ENCODE measurements at places on chromosomes 1 and 21.
A peak's percentile ranks its signal among the peaks of the same experiment; 100 is the strongest.

GRCh38 chr1:232282498-232282897 is 347.4 kb downstream of the SIPA1L2 start:
- no peak for DNase-seq

GRCh38 chr1:11311816-11312755 is 39.1 kb downstream of the UBIAD1 start:
- DNase-seq: no peak

GRCh38 chr1:64302971-64303370 is 99.5 kb downstream of the UBE2U start:
- DNase-seq: no peak

DNA sequence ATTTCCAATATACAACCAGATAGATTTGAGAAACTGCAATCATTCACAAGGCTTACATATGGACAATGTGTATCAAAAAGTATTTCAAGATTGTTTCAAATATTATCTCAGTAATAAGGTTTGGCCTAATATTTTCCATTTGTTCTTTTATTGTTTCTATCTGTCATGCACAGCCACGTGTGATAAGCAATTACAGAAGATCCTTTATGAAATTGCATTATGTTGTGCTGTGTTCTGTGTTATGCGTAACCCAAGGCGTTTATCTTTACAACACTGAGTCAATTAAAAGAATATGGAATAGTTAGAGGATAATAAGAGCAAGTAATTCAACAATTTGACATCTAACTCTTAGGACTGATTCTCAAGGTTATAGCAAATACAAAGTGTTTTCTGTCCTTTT is 1009.3 kb upstream of the PRMT6 start:
- no peak for DNase-seq

DNA sequence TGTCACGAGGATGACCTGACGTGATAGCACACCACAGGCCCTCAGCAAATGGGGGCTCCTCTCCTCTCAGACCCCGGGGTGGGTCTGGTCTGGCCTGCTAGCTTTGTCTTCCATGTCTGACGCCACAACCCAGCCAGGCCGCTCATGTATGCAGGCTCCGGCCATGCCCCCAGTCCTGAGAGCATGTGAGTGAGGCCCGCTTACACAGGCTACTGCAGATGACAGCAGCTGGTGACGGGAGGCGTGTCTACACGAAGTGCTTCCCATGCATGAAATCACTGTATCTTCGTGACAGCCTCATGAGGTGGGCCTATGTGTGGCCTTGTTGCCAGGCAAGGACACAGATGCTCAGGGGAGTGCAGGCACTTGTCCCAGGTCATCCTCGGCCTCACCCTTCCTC is 16.4 kb downstream of the WNT4 start:
- DNase-seq: peak; percentile 69

- no peak for DNase-seq
These were observed 636.4 kb downstream of the SMYD3 start for GRCh38 chr1:245870698-245871097.

- DNase-seq: no peak
These were observed 30.0 kb downstream of the HIVEP3 start for GRCh38 chr1:41888756-41889155.

DNA sequence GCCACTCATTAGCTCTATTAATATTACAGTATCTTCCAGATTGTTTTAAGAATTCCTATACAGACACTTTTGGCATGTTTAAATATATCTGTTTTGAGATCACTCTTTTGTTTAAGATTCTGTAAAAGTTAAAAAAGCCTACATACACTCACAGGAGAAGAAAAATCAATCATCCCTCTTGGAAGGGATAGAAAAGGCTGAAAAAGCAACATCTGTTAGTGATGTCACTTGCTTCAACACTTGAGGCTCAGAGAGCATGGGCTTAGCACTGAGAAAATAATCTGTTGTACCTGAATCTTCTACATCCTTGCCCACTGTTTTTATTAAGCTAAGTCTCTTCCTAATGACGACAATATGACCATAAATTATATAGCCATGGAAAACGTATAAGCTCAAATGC is 127.0 kb downstream of the ZP4 start:
- no peak for DNase-seq

DNA sequence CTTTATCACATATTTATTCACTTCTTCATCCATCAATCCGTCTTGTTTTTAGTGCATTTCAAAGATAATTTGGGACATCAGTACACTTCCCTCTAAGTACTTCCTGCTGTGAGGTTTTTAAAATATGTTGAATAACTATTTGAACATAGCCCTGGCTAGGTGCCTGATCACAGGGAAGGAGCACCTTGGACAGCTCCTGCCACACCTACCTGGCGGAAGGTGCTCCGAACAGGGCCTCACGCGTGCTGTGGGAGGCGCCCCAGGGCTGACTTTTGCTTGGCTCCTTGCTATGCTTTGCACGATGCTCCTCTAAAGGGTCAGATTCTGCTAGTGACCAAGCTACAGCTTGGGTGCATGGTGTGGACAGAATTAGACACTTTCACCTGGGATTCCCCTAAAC is 4.9 kb upstream of the ATXN7L2 start:
- no peak for DNase-seq

DNA sequence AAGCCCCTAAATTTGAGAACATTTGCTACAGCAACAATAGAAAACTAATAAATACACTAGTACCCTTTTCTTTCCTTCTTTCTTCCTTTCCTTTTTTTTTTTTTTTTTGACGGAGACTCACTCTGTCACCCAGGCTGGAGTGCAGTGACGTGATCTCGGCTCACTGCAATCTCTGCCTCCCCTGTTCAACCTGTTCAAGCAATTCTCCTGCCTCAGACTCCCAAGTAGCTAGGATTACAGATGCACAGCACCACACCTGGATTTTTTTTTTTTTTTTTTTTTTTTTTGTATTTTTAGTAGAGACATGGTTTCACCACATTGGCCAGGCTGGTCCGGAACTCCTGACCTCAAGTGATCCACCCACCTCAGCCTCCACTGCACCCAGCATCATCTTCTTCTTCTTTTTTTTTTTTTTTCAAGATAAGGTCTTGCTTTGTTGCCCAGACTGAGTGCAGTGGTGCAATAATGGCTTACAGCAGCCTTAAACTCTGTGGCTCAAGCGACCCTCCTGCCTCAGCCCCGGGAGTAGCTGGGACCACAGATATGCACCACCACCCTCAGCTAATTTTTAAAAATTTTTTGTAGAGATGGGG is 19.6 kb upstream of the CBR3 start:
- DNase-seq: no peak

GRCh38 chr1:62038594-62039284 is 155.9 kb upstream of the L1TD1 start:
- no peak for DNase-seq

GRCh38 chr1:65229754-65230339 is 79.5 kb upstream of the DNAJC6 start:
- DNase-seq: no peak

DNA sequence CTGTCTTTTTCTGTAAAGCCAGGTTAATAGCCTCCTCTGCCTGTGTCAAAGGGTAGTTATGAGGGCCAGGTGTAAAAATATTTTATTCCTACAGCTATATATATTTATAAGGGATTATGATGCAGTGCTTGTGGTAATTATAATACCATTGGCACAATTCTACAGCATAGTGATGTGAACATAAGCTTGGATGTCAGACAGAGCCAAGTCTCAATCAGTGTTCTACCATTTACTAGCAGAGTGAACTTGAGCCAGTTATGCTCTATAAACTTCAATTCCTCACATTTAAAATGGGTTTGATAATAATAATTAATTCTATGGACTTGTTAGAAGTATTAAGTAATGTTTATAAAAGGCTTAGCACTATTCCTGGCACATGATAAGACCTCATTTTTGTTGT is 151.5 kb upstream of the L1TD1 start:
- DNase-seq: no peak

GRCh38 chr1:44559330-44559729 is 115.0 kb downstream of the TMEM53 start:
- DNase-seq: peak; percentile 6

GRCh38 chr21:15031790-15032357 is 32.9 kb downstream of the NRIP1 start:
- no peak for DNase-seq

- peak; percentile 96 for DNase-seq
These were observed 19.7 kb upstream of the LMX1A start for GRCh38 chr1:165376041-165376810.

DNA sequence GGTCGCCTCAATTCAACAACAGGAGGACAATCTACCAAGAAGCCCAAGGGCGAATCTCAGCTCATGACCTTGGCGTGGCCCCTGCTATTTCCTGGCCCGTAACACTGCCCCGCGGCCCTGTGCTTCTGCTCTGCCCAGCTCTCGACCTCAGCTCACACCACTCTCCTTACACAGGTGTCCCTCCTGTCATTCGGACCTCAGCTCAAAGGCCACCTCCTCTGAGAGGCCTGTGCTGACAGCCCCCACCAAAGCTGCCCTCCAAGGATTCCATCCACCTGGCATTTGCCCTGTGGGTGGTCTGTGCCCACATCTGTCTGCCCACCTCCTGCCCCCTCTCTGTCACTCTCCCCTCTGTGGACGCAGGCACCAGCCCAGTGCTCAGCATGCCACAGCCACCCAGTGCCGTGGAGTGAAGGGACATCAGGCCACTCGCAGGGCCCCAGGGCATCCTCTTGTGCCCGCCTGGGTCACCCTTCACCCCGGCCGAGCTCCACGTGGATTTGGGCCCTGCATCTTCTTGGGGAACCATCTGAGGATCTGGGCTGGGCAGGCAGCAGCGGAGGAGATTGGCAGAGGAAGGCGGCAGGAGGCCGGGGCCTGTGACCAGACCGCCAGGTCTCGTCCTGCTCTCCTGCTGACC is 70.3 kb downstream of the DHRS3 start:
- no peak for DNase-seq

- DNase-seq: no peak
These were observed 53.2 kb downstream of the LAMC2 start for GRCh38 chr1:183239220-183239742.

- DNase-seq: no peak
These were observed 675 bp upstream of the TEKT2 start for GRCh38 chr1:36083219-36083618.

- DNase-seq: no peak
These were observed 3.0 kb upstream of the AADACL4 start for GRCh38 chr1:12640958-12641272.

GRCh38 chr1:76059451-76059850 is 15.1 kb upstream of the ST6GALNAC3 start:
- DNase-seq: peak; percentile 84

- peak; percentile 81 for DNase-seq
These were observed 1.5 kb upstream of the PROX1 start for GRCh38 chr1:213986020-213986924.

GRCh38 chr1:45282351-45282750 is 44.3 kb upstream of the HPDL start:
- DNase-seq: no peak

GRCh38 chr1:212914789-212915188 is 35.6 kb upstream of the VASH2 start:
- DNase-seq: peak; percentile 57

- DNase-seq: no peak
These were observed 2.3 kb downstream of the BRWD1 start for GRCh38 chr21:39311164-39311563.

DNA sequence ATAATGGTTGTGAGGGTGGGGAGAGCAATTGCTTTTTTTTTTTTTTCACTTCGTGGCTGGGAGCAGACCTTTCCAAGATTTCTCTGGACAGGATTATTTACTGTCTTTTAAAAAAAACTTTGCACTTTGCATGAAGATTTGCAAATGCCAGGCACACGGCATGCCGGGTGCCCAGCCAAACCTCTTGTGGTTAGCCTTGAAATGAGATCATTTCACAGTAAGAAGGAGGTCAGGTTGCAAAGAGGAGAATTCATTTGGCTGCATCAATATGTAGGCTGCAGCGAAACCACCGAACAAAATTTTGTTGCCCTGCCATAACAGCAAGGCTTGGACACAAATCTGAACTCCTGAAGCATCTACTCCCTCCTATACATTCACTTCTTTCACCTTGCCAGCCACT is 36.5 kb upstream of the KCND3 start:
- DNase-seq: no peak

GRCh38 chr1:234743791-234744611 is 134.0 kb upstream of the IRF2BP2 start:
- peak; percentile 89 for DNase-seq

- no peak for DNase-seq
These were observed 112.6 kb downstream of the PLD5 start for GRCh38 chr1:242411901-242412300.

GRCh38 chr1:28437264-28437923 is 67.9 kb downstream of the PHACTR4 start:
- peak; percentile 19 for DNase-seq

GRCh38 chr1:21939650-21940374 is 2.7 kb upstream of the HSPG2 start:
- peak; percentile 88 for DNase-seq

DNA sequence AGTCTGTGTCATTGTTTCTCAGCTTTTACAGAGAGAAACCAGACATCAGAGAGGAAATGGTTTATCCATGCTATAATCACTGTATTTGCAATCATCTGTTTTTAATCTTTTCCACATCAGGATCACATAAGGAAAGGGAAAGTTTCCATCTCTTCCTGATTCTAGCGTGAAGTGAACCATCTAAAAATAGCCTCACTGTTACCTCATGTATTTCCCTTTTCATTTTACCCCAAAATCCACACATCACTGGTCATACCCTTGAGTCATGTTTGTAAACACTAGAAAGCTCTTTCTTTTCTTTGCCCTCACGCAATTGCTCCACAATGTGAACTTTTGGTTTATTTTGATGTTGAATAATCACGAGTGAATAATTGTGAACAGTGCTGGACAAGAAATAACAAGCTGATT is 146.0 kb downstream of the PLA2G4A start:
- peak; percentile 84 for DNase-seq

Data from eye (tissue), 1 donor.